CD8-positive, alpha-beta T cell (primary cell): ENCODE measurements at places on chromosomes 6 and 20.

- no peak for DNase-seq
Measured at GRCh38 chr20:1331101-1331500, 2.2 kb upstream of the SDCBP2 start.

DNA sequence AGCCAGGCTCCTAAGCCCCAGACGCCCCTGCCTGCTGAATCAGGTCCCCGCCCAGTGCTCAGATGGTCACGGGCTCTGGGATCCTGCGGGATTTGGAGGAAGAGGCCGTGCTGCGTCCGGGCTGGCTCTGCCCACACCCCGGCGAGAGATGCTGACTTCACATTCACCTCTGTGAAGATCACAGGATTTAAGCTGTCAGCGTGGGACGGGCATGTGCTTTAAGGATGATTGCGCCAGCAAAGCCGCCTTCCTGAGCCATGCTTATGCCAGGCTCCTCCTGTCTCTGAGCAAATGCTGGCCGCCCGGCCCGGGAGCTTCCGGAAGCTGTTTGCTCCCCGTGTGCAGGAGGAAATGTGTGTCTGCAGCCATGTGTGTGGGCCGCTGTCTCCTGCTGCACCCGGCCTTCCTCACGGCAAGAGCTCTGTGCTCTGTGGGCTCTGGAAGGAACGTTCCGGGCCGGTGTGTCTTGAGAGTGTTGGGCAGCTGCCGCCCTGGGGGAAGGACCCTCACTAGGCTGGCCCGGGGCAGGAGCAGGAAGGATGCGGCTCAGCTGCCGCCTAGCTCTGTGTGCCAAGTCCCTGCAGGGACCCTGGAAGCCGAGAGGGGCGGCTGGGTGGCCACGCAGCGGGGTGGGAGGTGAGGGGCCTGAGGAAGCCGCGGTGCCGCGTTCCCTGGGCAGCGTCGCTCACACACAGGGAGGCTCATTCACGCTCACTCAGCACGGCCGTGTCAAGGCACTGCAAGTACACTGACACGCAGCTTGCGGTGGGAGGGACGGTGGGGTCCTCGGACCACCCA is 19.0 kb upstream of the BHLHE23 start:
- DNase-seq: peak; percentile 39

DNA sequence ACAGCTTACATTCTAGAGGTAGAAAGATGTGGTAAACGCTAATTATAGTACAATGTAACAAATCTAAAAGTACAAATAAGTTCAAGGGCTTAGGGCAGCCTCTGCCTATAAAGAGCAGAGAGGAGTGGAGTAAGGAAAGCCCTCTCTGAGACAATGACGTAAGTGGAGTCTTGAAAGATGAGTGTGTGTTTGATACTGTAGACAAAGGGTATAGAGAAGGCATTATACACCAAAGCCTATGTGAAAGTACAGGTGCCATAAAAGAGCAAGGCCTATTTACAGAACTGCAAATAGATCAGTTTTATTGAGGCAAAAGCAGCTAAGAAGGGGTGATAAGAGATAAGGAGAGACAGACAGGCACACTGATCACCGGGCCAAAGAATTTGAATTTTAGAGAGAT is 10.9 kb downstream of the GOPC start:
- no peak for DNase-seq

DNA sequence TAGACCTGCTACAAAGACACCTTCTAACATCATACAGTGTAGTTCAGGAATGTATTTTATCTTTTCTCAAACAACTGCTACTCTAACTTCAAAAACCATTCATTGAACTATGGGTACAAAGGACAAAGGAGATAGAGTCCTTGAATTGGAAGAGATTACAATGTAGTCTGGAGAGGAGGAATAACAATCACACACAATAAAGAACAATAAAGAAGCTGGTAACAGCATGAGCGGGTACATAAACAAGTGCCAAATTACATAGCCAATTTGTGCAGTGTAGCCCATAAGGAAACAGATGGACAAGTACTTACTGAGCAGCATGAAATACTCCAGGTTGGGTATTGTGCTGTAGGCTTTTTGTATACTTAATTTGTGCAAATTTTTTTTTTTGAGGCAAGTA is 44.3 kb downstream of the OSTM1 start:
- DNase-seq: no peak

- no peak for DNase-seq
Measured at GRCh38 chr6:36829919-36830544, 9.2 kb downstream of the CPNE5 start.

DNA sequence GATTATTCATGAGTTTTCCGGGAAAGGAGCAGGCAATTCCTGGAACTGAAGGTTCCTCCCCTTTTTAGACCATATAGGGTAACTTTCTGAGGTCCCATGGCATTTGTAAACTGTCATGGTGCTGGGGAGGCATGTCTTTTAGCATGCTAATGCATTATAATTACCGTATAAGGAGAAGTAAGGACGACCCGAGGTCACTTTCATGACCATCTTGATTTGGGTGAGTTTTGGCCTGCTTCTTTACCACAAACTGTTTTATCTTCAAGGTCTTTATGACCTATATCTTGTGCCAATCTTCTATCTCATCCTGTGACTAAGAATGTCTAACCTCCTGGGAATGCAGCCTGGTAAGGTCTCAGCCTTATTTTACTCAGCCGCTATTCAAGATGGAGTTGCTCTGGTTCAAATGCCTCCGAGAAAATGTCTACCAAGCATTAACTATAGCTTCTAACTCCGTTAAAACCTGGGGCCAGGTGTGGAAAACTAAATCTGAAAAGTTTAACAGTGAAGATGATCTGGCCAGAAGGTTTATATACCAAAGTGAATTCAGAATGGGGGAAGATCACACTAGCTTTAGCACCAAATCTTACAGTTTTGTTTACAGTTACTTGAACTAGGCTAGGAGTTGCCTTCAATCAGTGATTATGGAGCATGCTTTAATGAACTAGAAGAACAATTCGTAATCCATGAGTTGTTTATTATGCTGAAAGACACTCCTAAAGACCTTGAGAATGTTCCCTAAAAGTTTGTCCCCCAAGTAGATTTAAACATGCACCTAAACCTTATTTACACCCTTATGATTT is 80.0 kb upstream of the TOP1 start:
- DNase-seq: no peak

DNA sequence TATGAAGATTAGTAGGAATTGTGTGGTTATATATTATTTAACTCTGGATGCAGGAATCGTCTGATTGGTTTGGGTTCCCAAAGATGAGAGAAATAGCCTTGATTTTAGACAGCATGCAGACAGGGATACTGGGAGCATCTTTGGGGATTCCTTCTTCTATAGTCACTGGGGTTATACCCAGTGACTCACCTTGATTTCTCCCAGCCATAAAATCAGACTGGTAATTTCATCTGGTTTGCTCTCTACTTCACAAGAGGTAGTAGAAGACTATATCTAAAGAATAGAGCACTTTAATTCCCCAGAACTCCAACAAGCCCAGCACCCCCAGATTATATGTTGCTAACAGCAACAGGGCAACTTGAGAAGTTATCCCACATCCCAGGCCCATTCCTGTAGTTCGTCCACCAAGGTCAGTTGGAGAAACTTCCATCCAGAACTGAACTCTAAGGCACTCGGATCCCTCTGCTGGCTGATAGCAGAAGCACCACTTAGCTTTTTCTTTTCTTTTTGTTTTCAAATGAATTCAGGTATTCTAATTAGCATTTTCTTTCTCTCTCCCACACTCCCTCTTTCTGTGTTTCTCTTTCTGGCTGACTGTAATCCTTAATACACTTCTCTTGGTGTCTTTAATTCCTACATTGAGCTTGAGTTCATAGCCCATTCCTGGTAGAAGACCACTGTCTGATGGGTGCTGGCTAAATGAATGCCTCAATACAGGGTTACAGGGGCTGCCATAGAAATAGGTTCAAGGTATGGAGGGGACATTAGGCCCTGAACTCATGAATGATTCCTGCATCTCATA is 20.4 kb upstream of the EFHC1 start:
- DNase-seq: no peak

DNA sequence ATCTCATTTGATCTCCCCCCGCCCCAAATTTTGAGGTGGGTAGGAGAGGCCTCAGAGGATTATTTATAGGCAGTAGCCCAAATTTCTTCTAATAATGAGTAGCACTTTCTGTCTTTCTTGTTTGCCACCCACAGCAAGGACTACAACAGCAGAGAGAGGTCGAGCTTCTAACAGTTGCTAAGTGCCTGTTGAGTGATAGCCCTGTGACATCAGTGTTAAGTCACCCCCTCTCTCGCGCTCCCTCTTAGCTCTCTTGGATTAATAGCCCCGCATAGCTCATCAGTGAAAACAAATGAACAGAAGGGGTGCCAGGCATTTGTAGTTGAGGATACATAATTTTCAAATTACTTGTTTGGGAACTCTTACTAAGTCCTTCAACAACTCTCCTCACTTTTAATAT is 3.5 kb downstream of the ANKRD60 start:
- no peak for DNase-seq
